ENCODE measurements at places on chromosomes 11 and 22.

GRCh38 chr22:37623075-37624016, 14.7 kb downstream of the GGA1 start:
- peak; percentile 61 for DNase-seq

GRCh38 chr11:22554221-22554620, 71.4 kb downstream of the FANCF start:
- no peak for DNase-seq

GRCh38 chr11:80655834-80656233, 1215.0 kb upstream of the TENM4 start:
- no peak for DNase-seq

DNA sequence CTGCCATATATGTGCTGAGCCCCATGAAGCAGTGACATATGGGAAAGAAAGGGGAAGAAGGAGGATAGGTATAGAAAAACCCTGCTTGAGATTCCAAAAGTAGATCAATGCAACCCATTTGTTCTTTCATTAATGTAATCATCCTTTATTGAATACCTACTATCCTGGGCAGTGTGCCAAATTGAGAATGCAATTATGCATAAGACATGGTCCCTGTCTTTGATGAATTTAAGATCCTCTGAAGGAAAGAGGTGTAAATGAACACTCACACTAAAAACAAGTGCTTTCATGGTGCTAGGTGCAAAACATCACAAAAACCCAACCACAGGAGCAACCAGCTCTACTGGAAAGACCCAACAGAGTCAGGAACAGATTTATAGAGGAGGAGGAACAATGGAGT, 29.7 kb downstream of the FLI1 start:
- no peak for DNase-seq

- no peak for DNase-seq
These were observed 37.5 kb downstream of the ZC3H12C start for GRCh38 chr11:110130642-110131238.

- no peak for DNase-seq
These were observed 53.3 kb upstream of the PRDM11 start for GRCh38 chr11:45092901-45093760.

DNA sequence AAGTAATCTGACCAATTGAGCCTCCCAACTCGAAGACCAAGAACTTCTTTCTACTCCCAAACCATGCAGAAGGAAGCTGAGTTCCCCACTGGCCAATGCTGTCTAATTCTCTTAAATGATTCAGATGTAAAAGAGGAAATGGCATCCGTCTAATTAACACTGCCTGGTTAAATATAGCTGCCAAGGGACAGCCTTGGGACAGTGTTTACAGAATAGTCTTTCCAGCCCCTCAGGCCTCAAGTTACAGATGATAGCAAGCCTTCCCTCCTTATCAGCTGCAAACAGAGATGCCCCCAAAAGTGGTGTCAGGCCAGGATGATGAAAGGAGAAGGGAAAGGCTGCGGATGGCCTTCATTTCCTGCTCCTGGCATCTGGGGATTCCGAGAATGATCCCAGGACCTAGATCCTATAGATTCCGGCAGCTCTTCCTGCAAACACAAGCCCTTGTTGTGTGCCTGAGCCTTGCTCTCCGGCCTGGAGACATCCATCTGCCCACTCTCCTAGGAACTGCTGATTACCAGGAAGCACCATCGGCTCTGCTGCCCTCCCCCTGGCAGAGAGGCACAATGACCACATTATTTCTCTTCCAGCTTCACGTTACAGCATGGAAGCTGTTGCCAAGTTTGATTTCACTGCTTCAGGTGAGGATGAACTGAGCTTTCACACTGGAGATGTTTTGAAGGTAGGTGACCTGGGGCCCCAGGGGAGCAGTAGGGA, 13.5 kb upstream of the TMA7B start:
- DNase-seq: no peak

DNA sequence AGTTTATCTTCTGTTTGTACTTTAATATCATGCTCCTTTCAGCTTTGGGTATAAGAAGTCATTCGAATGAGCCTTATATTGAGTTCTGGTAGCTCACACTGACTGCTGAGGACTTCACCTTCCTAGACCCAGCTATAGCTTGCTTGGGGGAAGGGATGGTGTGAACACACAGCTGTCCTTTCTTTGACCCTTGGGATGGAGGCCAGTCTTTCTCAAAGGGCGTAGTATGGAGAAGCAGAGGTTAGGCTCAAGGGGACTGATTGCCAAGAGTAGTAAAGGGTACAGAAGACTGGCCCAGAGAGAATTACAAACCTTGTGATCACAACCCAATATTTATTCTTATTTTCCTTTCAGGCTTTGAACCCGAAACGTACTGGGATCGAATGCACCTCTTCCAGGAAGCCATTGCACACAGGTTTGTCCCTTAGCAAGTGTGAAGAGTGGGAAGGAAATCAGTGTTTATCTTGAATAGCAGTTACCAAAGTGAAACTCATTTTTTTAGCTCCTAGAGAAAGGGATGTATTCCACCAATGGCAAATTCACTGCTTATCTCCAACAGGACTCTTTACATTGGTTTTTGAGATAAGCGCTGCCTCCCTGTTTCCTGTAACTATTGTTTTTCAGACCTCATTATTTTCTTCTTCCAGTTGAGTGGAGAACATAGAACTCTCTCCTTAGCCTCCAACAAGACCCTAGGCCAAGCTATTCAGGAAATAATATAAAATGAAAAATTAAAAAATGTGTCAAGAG, 42.8 kb upstream of the YWHAH start:
- DNase-seq: no peak

- DNase-seq: no peak
These were observed at the start of gene SHISAL1 for GRCh38 chr22:44312766-44313165. SHISAL1 (minus strand) TSS chr22:44312951; CDS start chr22:44300945, 12,006 bp downstream.

DNA sequence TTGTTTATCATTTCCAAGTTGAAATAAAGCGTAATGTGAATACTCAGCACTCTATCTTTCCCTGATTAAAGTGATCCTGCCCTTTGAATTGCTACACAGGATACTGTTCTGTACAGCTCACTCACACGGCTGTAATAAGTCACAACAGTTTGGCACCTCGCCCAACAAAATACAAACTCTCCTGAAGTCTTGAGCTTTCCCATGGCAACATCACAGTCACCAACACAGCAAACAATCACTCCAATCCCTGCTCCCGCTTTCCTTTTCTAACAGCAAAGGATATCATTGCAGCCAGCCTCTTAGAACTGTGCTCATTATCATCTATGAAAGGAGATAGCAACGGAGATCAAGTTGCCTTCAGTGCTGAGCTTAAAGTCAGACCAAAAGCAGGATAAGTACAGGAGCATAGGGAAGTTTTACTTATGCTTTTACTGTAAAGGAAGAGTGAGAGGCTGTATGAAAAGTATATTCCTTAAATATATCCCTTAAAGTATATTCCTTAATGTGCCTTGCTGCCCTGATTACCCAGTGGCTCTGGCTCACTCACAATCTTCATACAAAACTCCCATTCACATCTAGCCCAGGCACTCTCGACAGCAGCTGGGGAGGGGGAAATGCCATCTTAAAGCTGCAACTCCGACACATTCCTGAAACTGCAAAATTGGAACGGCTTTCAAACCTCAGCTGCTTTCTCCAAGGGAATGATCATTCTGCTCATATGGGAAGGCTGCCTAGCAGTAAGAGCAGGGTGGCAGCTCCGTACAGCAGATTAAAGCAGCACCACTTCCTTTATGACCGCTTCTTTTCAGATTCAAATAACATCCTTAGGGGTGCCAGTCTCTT, 35.8 kb downstream of the MAML2 start:
- DNase-seq: no peak

DNA sequence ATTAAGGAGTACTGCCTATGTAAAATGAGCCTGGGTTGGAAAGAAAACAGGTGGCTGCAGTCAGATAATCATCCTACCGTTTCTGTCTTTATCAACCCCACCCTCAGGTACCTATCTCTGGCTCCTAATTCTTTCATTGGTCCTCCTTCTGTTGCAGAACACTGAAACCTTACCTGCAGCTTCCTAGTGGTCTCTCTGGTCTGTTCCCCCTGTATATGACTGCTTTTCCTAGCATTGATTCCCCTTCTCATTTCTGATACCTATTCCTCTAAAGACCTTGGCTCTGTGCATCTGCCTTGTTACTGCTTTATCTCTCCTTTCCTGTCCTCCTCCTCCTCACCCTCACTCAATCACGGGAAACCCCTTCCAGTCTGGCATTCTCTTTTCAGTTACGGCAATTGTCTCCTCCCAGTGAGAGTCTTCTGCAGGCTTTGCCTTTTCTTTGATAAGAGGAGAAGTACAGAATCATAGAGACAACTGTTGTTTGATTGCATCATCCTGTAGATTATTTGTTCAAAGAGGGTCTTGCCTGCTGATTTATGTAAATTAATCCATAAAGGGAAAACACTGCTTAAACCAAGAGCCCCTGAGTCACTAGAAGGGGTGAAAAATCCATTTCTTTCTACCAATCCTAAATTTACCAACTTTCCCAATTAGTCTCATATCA, 301.2 kb downstream of the AASDHPPT start:
- DNase-seq: no peak

DNA sequence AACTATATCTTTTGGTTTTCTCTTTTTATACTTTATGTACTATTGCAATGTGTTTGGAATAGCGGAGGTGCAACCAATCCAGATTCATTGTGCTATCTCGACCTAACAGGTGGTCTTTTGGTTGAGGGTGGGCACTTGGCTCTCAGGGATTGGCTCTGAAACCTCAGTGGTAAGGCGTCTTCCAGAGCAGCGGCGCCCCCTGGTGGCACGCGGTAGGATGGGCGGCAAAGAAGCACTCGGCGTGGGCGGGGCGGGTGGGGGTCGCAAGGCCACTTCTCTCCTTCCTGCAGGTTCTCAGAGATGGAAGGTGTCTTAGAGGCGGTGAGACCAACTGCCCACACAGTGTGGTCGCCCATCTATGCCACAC, 19.2 kb upstream of the PLET1 start:
- peak; percentile 56 for DNase-seq

DNA sequence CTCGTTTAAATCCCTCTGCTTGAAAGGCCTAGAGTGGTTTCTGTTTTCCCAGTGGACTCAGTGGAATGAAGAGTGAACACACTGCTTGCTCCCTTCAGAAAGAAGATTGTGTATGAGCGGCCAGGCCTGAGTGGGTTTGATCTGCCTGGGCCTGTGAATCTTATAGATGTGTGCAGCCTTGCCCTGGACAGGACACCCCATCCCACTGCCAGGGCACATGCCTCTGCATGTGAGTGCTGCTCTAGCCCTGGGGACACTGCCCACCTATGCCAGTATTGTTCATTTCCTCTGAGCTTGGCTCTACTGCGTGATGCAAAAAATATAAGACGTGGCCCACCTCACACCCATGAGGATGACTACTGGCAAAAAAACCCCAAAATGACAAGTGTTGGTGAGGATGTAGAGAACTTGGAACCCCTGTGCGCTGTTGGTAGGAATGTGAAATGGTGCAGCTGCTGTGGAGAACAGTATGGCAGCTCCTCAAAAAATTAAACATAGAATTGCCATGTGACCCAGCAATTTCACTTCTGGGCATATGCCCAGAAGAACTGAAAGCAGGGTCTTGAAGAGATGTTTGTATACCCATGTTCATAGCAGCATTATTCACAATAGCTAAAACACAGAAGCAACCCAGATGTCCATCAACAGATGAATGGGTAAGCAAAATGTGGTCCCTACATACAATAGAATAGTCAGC, 27.3 kb upstream of the NECTIN1 start:
- no peak for DNase-seq

DNA sequence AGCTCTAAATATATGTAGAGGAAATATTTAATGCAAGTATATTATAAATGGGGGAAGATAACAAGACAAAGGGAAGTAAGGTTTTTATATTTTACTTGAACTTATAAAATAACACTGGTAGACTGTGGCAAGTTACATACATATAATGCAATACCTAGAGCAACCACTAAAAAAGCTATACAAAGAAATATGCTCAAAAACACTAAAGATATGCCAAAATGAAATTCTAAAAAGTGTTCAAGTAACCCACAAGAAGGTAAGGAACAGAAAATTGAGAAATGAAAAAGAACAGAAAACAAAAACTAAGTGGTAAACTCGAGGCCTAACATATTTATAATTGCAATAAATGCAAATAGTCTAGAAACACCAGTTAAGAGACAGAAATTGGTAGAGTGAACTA, 32.5 kb downstream of the BTG4 start:
- DNase-seq: no peak

GRCh38 chr11:44611687-44612434, 46.4 kb downstream of the CD82 start:
- DNase-seq: no peak

GRCh38 chr22:19113429-19113828, 8.8 kb downstream of the DGCR2 start:
- DNase-seq: no peak

DNA sequence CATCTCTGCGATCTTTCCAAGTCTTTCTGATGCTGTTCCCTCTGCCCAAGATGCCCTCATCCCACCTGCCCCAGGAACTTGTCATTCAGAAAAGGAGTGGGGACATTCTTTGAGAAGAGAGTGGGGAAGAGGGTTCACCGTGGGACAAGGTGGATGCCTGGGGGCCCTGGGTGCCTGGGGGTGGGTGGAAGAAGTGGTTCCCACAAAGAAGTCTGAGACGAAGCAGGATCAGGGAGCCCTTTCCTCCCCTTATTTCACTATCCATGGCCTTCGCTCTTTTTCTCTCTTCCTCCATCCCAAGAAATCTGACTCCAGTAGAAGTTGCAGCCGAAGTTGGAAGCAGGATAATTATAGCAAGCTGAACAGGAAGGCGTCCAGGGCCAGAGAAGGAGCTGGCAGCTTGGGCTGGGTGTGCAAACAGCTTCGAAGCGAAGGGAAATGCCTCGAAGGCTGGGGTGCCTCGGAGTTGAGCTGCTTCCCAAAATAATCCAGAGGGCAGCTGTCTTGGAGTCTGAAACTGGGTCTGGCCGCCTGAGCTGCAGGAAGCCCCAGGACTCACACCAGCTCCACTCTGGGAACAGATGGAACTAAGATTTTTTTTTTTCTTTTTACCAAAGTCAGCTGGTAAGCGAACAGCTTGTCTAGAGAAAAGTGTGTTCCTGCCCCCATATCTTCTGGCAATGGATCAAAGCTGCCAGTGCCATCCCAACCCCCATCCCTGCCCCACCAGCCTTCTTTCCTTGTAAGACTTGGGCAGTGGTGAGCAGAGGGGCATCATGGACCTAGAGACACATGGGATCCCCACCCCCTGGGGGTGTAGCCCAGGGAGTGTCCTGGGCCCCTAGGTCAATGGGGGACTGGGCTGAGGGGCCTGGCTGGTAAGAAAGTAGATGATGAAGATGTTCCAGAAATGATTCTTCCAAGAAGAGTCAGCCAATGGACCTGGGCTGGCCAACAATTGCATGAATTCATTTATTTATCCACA, 31.5 kb downstream of the PARVG start:
- DNase-seq: no peak

DNA sequence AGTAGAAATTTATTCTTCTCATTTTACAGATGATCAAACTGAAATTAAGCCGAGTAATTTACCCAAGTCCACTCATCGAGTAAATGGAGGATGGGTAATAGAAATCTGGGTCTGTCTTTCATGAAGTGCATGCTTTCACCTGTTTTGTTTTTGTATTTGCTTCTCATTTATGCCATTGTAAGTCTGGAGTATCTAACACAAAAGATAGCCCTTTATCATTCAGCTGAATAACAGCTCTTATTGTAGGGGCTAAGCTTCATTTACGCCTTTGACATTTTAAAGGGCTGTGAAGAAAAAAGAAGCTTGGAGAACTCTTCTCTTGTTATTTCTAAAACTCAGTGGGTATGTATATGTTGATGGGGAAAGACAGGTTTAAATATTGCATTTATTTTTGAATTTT, 1196.2 kb upstream of the TENM4 start:
- no peak for DNase-seq
